SK-MEL-5 (cell line): ENCODE measurements at places on chromosomes 12 and 14.

GRCh38 chr12:172732-173161 lies 41.2 kb downstream of the SLC6A12 start:
- no peak for DNase-seq

- no peak for DNase-seq
Measured at GRCh38 chr12:32884962-32885361, 11.6 kb downstream of the PKP2 start.

DNA sequence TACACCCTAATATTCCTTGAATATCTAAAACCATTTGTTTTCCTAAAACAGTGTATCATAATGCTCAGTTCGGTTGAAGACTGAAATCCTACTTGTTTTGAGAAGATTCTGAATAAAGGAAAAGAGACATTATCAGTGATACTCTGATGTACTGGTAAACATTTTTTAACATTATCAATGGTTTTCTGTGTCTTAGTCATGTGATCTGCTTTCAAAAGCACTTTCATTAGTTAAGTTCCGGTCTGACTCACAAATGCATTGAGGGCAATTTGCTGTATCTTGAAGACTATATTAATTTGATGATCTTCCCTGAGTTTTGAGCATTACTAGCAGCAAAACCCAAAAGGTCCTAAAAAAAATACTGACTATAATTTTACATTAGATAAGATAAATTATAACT lies 145.6 kb downstream of the PRKD1 start:
- DNase-seq: peak; percentile 16

- DNase-seq: no peak
Measured at GRCh38 chr12:101018540-101018939, 191.5 kb downstream of the SLC5A8 start.

DNA sequence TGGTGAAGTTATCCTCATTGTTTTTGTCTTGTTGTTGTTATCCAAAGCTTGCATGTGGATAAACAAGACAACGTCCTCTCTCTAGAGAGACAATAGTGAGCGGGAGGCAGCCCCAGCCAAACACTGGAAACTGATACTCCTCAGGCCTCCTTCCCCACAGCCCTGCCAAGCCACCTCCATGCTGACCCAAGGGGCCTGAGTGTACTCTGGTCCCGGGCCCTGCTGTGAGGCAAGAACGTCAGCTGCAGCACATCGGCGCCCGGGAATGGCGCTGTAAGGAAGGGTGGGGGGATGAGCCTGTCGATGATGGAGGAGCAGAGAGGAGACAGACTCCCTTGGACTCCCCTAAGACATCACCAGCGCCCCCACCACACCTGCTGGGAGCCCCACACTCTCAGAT lies 83.6 kb downstream of the ANO2 start:
- no peak for DNase-seq

DNA sequence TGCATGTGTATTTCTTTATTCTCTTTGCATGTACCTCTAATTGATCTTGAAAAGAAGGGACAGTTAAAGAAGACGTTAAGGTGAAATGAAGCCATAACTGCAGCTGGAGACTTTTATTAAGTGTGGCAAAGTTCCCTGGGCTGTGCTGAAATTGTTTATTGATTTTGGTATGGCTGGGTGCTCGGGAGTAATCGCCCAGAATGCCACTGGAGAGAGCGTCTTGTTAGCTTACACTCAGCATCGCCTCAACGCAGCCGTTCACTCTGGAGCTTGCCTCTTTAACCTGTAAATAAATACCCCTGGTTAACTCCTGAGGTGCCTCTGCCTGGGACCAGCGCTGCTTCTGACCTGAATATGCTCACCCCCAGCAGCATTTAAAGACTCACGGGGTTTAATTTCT lies 98.6 kb downstream of the GPATCH2L start:
- no peak for DNase-seq

GRCh38 chr14:68688872-68689371 lies 103.9 kb downstream of the ZFP36L1 start:
- DNase-seq: peak; percentile 5

- no peak for DNase-seq
Measured at GRCh38 chr14:100058777-100059437, 6.3 kb upstream of the EVL start.

GRCh38 chr14:36916668-36917067 lies 255.0 kb downstream of the PAX9 start:
- no peak for DNase-seq

GRCh38 chr14:63454863-63455622 lies 88.1 kb downstream of the PPP2R5E start:
- peak; percentile 14 for DNase-seq

- DNase-seq: no peak
Measured at GRCh38 chr12:82411546-82412230, 53.4 kb downstream of the METTL25 start.

DNA sequence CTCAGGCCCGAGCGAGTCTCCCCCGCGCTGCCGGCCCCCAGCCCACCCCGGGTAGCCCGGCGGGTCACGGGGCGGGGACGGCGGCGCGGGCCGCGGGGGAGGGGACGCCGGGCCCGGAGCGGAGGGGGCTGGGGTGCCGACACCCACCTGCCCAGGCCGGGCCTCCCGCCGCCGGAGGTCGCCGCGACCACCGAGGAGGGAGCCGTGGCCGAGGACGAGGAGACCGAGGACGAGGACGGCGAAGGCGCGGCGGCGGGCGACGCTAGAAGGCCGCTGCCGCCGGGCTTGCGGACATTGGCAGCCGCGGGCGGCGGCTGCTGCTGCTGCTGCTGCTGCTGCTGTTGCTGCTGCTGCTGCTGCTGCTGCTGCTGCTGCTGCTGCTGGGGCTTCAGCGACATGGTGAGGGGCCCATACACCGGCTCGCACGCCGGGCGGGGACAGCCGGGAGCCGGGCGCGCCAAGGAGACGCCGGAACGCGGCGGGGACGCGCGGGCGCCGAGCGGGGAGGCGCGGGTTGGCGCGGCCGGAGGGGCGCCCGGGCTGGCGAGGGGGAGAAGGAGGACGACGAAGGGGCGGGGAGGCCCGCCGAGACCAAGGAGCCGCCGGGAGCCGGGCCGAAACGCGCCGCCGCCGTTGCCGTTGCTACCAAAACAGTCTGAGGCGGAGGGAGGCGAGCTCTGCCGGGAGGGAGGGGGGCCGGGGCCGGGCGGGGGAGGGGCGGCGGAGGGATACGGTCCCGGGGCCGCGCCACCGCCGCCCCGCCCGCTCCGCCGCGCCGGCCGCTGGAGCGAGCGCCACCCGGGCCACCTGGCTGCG lies at the start of gene ATXN2:
Gene ATXN2, minus strand, starts transcription at position 679 of the 816 bp plus-strand sequence. Its CDS starts 281 bp downstream, at position 398.
- DNase-seq: peak; percentile 47

- DNase-seq: no peak
Measured at GRCh38 chr12:71567537-71567936, 96.1 kb downstream of the ZFC3H1 start.

DNA sequence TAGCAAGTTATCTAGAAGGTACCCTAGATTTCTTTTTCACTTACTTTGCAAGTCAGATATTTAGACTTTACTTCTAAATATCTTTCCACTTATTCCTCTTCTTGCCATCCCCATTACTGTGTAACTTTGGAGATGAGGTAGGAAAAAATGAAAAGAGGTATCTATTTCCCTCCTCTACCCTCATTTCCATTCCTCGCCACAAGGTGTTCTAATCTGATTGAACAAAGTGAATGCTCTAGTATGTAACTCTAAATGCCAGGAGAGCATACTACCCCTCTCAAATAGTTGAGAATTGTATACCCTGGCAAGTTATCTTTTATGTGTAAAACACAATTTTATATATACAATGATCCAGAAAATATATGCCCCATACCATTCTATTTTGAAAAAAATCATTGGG lies 1.7 kb upstream of the LDHB start:
- DNase-seq: peak; percentile 22

GRCh38 chr12:123895451-123895850 lies 77.2 kb downstream of the CCDC92 start:
- DNase-seq: no peak

DNA sequence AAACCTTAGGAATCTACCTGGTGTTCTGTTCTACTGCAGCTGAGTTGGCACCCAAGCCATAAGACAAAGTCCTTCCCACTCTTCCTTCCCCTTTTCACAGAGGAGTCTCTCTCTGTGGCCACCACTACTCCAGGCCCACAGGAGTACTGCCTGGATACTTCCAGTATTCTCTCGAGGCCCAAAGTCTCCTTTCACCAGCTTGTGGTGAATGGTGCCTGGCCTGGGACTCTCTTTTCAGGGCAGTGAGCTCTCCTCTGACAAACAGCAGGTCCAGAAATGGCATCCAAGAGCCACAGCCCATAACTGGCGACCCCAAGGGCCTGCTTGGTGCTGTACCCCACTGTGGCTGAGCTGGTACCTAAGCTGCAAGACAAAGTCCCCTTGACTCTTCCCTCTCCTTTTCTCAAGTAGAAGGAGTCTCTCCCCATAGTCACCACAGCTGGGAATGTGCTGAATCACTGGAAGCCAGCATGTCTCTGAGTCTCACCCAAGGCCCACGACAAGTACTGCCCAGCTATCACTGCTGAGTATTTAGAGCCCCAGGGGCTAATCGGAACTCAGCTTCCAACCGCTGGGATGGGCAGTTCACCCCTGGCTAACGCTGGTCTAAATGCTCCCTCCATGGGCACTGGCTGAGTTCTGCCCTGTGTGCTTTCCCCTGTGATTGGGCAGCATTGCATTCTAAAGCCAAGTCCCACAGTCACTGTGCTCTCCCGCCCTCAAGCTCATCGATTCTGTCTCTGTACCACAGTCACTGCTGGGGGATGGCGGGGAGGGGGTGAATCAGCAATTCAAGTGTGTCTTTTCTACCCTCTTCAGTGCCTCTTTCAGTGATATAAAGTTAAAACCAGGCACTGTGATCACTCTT lies 6.1 kb downstream of the A2ML1 start:
- DNase-seq: no peak

GRCh38 chr12:91094032-91094662 lies 17.1 kb downstream of the LUM start:
- no peak for DNase-seq

DNA sequence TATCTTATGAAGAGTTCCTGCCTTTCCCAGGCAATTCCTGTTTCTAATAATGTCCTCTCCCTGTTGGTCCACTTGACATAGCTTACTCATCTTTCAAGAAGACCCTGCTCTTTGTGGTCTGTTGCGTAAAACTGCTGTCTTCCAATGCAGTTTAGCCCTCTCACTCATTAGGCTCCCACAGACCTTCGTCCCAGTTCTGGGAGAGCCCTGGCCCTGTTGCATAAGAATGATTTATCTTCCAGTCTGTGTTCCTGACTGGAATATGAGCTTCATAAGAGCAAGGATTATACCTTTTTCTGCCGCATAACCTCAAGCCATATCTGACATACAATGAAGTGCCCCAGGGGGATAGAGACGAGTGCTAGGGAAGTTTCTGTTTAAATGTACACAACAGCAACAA lies 365.9 kb upstream of the NOVA1 start:
- DNase-seq: peak; percentile 66

- DNase-seq: no peak
Measured at GRCh38 chr12:41709463-41710285, 435.0 kb downstream of the GXYLT1 start.

DNA sequence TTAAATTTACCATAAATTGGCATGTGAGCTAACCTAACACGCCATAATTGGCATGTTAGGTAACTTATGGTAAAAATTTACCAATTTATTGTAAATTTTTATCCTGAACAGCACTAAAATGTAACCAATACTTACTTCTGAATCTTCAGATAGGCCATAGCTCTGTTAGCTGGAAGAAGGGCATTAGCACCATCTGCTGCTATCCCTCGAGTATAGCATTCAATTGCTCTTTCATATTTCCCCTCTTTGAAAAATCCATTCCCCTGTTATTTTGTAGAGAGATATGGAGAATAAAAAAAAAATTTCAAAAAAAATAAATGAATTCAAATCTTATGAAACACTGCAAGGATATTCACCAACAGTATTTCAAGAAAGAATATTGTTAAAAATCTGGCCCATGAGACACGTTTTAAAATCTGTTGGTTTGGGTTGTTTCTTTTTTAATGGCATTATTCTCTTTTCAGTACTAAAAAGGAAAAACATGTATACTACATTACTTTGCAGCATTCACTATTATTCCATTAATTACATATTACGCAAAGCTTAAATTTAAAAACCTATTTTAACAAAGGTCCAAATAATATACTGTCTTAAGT lies 19.1 kb downstream of the RPAP3 start:
- DNase-seq: peak; percentile 69

DNA sequence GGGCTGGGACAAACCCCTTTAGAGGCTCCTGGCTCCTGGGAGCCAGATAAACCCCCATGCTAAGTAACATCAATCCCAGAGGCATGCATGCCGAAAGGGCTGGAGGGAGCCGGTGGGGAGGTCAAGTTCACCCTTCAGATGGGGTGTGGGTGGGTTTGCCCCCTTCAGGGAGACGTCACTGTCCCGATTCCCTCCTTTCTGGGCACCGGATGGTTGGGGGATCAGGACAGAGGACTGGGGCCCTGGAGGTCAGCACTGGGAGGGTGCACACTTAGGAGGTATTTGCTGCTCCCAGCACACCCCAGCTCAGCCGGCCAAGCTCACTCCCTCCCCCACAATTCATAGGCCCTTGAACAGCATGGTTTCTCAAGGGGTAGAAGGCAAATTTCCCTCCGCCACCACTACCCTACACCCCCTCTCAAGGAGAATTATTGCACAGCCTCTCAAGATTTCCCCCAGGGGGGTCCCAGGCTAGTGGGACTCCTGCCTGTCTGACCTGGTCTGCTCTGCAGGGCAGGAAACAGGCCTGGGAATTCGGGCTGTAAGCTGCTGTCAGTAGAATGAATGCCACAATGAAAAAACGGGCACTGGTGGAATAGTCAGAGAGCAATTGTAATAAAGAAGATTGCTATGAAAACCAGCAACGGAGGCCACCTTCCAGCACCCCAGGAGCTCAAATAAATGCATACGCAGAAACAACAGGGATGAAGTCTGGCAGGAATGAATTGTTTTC lies 63.5 kb downstream of the GALNT16 start:
- no peak for DNase-seq

- no peak for DNase-seq
Measured at GRCh38 chr12:2479851-2480535, 314.8 kb upstream of the FKBP4 start.

- no peak for DNase-seq
Measured at GRCh38 chr12:5262885-5263284, 169.0 kb upstream of the NTF3 start.

DNA sequence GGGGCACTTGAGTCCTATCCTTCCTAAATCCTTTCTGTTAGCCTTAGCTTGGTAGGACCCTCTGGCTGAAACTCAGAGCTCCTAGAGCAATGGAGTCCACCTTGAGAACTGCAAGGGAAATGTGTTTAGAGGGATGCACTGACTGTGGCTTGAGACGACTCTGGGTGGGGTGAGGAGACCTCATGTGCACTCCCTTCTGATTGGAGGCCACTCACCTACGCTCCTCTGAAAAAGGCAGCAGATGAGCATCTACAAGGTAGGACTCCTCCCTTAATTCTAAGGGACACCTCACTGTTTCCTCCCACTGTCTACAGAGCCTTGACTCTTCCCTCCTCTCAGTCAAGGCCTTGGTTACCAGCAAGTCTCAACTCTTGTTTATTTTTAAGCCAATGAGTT lies 1.0 kb downstream of the MAP3K12 start:
- no peak for DNase-seq

- no peak for DNase-seq
Measured at GRCh38 chr12:129269756-129270495, 416.6 kb downstream of the GLT1D1 start.

GRCh38 chr14:58769011-58769643 lies 131.4 kb downstream of the DACT1 start:
- DNase-seq: no peak

GRCh38 chr12:128797119-128798118 lies 26.3 kb downstream of the SLC15A4 start:
- no peak for DNase-seq

GRCh38 chr12:13386323-13387039 lies 190.0 kb downstream of the EMP1 start:
- DNase-seq: no peak

- DNase-seq: no peak
Measured at GRCh38 chr14:22383515-22384166, 205.4 kb downstream of the DAD1 start.
